ENCODE measurements at places on chromosomes 5 and 9.

- no peak for DNase-seq
Observed at GRCh38 chr9:137374131-137374845, 48.7 kb downstream of the EXD3 start.

DNA sequence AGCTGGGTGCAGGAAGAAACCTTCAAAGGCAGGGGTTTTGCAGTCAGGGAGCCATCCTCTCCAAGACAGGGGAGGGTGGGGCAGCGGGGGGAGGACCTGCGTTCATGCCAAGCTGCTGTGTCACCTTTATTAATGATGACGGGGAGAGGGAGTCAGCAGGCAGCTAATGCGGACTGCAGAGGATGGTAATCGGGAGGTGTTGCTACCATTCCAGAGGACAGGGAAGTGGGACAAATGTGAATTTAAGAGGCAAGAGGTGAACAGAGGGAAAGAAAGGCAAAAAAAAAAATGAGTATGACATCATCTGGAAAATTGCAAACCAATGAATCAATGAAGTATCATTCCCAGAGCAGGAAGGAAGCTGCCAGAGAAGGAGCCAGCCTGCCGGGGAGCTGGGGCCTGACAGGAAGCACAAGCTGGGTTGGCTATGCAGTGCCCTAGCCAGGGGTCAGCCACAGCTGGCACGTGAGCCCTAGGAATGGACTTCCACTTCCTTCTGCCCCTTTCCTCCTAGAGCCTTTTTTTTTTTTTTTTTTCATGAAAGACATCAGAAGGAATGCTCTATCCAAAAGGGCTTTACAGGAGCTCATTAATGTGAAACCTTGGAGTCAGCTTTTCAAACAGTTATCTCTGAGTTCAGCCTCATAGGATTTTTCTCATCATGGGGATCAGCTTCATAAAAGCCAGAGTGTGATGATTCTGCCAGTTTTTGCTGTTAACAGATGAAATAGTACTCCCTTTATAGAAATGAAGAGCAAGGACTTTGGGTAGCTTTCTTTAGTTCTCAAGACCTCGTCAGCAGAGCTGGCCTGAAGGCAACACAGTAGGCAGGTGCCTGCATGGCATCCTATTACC lies 9.2 kb downstream of the INSYN2B start:
- DNase-seq: no peak

- DNase-seq: no peak
Observed at GRCh38 chr9:115115924-115116323, 2.0 kb downstream of the TNC start.

DNA sequence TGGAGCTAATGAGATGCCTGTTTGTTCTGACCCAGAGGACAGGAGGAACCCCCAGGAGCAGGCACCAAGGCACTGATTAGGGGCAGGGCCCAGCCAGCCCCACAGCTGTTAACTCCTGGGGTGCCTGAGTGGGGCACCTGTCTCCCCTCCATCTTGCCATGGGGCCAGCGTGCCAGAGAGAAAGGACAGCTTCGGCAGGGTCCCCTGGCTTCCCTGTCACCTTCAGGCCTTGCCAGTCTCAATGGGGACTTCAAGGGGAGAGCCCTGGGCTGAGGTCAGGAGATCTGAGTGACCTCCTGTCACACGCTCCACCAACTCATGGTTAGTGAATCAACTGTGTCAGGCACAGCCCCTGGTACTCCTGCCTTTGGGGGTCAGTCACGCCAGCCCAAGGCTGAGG lies 152.7 kb upstream of the MVB12B start:
- no peak for DNase-seq

- DNase-seq: no peak
Observed at GRCh38 chr9:111949919-111950318, 53.3 kb downstream of the UGCG start.

GRCh38 chr9:82117026-82117811 lies 128.6 kb downstream of the SPATA31D1 start:
- DNase-seq: no peak

DNA sequence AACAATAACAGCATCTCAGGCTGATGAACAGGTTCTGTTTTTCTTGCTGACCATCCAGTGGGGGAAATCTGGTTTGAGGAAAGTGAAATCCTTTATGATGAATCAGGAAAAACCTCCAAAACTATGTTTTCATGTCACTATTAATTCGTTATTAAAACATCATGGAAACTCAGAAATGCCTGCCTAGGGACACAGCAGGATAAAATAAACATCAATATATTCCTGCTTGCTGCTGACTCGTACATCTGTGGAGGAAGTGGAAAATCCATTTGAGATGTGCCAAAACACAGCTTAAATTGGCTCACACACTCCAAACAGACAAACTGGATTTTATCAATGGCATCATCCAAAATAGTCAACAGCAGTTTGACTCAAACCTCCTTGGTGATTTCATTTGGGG lies 53.0 kb downstream of the TEK start:
- no peak for DNase-seq

DNA sequence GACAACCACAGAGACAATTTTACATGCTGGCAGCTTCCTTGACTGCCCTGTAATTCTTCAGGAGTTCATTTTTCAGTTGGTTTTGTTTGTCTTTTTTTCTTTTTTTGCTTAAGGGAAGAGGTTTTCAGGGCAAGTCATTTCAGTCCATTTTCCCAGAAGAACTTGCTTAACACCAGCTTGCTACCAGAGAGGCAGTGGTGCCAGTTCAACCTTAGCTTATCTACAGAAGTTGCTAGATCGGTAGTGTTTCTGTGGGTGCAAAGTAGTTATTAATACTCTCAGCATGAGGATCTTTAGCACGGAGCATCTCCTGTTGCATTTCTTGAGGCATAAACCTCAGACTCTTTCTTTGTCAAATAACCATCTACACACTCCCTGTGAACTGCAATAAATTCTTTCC lies 1.1 kb downstream of the SPEF2 start:
- no peak for DNase-seq

GRCh38 chr9:125189011-125189360 lies 617 bp downstream of the PPP6C start:
- no peak for DNase-seq

DNA sequence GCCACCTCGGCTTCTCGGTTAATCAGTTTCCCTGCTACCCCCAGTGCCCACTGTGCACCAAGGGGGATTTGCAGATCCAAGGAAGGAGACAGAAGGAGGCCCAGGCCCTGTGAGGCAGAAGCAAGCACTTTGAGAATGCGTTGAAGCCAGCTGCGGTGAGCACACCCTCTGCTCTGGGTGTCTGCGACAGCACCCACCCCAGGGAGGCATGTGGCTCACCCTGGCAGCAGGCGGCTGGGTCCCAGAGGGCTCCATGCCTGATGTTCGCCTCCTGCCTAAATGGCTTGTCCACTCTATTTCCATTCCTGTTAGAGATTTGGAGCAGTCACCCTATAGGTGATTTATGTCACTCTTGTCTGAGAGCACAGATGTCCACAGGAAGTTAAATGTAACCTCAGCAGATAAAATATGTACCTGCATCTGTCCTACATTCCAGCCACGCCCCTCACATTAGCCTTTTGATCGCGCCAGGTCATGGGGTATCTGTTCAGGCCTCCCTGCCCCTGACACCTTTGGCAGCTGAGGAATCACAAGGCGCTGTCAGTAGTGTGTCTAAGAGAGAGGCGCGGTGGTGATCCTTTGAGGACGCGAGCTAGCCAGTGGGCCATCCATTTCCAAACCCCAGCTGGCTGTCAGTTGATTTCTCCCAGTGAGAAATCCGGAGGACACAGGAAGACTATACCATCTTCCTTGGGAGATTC lies 28.1 kb downstream of the PTGES2 start:
- DNase-seq: no peak

DNA sequence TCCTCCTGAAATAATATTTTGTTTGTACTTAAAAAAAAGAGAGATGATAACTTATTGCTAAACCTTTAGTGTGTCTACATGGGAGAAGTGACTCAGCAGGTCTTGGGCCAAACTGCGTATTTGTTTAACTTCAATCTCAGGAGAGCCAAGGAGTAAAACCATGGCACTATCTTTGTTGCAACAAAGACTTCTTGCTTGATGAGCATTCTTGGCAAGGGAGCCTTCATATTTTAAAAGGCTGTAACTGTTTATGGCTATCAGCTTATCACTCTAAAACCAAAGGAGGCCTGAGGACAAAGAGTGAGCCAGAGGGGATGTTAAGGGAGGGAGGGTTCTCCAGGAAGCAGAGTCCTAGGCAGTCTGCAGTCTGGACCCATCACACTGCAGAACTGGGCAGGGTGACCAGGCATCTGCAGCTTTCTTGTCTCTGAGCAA lies 216.2 kb upstream of the S1PR3 start:
- DNase-seq: no peak

- DNase-seq: no peak
Observed at GRCh38 chr9:100669968-100670367, 92.1 kb downstream of the CAVIN4 start.

- DNase-seq: no peak
Observed at GRCh38 chr5:94326586-94326985, 291.8 kb downstream of the KIAA0825 start.

DNA sequence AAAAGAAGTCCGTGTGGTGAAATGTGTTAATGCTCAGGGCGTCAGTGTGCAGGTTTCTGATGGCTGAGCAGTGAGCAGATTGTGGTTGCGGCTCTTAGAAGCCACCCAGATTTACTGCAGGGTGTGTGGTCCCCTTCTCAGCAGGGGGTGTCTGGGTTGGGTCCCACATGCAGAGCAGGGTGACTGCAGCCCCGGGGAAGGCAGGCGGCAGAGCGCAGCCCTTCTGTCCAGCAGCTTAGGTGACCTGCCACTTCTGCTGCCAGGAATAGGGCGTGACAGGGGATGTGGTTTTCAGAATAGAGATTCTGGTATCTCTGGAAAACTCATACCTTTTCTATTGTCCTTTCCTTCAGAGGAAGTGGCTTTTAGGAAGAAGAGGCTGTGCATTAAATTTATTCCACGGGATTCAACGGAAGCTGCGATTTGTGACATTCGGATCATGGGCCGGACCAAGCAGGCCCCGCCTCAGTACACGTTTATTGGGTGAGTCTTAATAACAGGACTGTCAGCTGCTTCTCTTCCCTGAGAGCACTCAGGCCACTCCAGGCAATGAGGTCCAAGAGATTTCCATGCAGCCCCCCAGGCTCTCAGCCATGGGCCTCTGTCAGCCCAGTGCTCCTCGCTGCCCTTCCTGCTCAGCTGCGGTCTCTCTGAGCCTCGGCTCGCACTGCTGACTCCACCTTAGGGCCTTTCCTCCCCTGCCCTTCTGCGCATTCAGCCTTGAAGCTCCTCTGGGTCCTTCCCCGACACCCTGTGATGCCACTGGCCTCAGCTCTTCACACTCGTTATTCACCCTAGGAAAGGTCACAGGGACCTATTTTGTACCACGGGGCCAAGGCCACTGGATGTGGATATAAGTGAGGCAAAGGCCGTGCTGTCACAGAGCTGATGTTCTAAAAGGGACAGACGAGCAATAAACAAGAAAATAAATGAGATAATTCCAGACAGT lies 65.4 kb downstream of the MVB12B start:
- no peak for DNase-seq

DNA sequence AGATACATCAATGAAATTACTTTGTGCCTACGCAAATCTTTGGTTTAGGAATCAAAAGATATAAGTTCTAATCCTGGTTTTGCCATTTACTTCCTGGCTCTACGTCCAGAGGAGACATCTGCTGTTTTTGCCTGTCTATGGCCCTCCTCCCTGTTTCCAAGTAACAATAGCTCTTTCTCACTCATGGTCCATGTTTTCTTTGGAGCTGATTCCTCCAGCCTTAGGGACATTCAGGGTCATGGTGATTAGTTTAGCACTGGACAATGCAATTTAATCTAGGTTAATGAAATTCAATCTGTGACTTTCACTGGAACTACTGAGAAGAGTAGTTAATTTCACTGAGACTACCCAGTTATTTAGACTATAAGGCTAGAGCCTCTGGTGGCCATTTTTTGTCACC lies 170.6 kb downstream of the SEMA6A start:
- DNase-seq: no peak

GRCh38 chr5:122156724-122157325 lies 27.5 kb downstream of the ZNF474 start:
- no peak for DNase-seq

DNA sequence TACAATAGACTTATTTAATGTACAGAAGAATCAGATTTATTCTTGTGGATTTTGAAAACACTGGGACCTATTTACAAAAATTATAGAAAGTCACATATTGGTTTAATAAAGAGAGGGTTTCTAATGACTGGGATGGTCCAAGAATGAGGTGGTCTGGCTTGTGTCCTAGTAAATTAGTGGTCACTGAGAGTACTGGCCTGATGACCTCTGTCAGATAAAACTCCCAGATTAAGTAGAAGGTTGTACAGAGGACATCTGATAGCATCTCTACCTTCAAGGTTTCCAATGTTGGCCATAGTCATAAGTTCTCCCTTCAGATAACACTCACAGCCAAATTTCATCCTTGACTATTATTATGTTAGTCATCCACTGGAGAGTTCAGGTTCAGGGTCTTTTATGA lies 692.9 kb downstream of the MTRR start:
- no peak for DNase-seq
